ENCODE measurements at places on chromosomes 11 and 22.

- no peak for DNase-seq
Observed at GRCh38 chr11:114121804-114122504, 62.4 kb downstream of the ZBTB16 start.

DNA sequence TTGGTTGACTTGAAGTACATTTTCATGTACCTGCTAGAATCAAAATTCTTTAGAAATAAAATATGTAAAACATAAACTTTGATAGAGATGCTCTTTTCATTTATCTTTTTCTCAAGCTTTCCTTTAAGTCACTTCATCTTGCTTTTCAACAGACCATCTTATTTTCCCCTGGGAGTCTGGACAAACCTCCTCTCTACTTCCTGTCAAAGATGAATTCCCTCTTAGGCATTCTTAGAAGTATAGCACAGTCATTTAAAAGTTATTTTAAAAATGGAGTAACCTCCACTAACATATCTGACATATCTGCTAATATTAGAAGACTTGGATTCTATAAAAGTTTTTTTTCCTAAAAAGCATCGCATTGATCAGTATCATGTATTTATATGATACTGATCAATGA is 84.8 kb upstream of the PAX6 start:
- no peak for DNase-seq

DNA sequence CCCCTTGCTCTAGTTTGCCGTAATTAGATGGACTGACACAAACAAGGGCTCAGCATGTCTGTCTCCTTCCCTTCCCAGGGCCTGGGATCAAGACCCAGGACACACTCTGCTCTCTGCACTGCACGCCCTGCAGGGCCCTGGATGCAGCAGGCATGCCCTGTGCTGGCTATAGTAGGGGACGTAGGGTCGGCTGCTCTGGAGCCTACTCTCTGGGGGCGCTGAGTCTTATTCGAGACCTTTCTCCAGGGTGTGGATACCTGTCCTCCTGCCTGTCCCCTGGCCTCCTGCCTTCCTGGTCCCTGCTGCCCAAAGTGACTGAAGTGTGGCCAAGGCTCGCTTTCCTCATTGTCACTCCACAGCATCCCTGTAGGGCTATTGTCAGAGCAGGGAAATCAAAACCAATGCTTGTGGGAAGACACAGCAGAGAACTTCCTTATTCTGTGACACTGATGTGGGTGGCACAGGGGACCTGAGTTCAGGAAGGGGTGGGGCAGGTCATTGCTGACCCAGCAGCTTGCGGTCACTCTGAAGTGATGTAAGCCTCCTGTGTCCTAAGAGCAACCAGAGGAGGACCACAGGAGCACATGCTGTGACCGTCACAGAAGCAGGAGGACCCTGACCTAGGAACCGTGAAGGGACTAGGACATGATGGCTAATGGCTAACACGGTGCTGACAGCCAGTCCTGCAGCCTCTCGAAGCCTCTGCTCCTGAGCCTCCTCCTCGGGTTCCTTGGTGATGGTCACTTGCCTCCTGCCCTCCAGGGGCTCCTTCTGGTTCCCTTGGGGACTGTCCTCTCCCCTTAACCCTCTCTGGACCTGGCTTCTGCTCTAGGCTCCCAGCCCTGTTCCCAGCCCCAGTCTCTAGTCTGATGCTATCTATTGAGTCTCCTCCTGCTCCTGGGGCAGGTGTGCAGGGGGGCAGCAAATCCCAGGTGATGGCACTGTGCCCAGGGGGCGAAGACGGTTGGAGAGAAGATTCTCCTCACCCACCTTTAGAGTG is 10.3 kb downstream of the APOBEC3A start:
- DNase-seq: peak; percentile 50

- no peak for DNase-seq
Observed at GRCh38 chr11:32333320-32333991, 101.9 kb downstream of the WT1 start.

DNA sequence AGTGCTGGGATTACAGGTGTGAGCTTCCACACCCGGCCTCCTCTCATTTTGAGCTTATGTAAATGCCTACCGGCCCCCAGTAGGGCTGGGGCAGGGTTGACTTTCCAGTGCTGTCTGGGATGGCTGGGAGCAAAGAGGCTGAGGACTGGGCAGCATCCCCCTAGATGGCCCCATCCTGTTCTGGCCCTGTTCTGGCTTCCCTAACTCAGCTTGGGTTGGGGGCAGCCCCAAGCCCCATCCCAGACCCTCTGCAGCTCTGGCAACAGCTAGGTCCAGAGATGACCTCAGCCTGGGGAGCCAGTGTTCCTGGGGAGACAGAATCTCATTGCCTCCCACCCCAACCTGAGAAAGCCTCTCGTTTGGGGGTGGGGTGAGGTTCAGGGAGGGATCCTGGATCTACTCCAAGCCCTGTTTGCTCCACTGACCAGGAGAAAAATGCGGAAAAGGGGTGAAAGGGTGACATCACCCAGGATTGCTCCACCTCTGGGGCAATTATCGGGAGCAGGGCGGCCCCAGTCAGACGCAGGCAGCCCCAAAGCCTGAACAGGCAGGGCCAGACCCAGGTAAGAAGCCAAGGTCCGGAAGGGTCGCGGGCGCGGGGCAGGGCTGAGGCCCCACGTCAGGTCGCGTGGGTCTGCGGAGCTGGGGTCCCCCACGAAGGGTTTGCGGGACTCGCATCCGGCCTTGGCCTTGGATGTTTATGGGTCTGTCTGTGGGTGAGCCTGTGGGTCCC is at the start of gene PNPLA2:
PNPLA2 (plus strand) TSS at position 519 of the 733 bp plus-strand sequence. CDS start 805 bp downstream, outside the sequence.
- DNase-seq: no peak

- DNase-seq: no peak
Observed at GRCh38 chr22:42528591-42529307, 9.2 kb upstream of the RRP7A start.

GRCh38 chr11:128156486-128156885 is 430.9 kb downstream of the ETS1 start:
- no peak for DNase-seq

Data from B cell (primary cell).